ENCODE measurements at places on chromosomes 12 and 14.

GRCh38 chr12:92593734-92594402 lies 108.9 kb upstream of the PLEKHG7 start:
- no peak for DNase-seq

DNA sequence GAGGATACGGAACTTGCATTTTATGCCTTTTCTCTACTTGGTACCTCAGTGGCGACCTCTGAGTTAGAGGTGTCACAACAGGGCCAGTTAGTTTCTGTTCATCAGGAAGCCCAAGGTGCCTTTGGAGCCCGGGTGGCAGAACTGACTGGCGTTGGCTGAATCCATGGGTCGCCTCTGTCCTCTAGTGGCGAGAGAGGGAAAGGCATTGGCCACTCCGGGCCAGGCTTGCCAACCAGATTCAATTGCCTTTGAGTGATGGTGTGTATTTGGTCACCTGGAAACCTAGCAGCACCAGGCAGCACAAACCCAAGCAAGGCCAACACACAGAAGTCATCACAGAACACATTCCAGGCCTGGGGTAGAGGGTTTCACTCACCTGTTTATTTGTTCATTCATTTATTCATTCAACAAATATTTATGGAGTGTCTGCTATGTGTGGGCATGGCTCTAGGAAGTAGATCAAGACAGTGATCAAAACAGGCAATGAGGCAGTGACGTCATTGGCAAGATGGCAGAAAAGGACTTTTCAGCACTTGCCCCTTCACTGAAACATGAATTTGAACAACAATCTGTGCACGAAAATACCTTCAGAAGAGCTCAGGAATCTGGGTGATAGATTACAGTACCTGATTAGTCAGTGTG lies 40.5 kb upstream of the KCNA5 start:
- DNase-seq: peak; percentile 58

- DNase-seq: no peak
Observed at GRCh38 chr12:56286044-56286830, 13.9 kb downstream of the CS start.

- no peak for DNase-seq
Observed at GRCh38 chr12:126602612-126603011, 1537.4 kb downstream of the AACS start.

GRCh38 chr14:24074625-24075484 lies 3.5 kb downstream of the CPNE6 start:
- DNase-seq: no peak

GRCh38 chr12:52203079-52203921 lies 11.5 kb upstream of the KRT80 start:
- no peak for DNase-seq

- no peak for DNase-seq
Observed at GRCh38 chr12:254039-254438, 8.6 kb downstream of the SLC6A13 start.

DNA sequence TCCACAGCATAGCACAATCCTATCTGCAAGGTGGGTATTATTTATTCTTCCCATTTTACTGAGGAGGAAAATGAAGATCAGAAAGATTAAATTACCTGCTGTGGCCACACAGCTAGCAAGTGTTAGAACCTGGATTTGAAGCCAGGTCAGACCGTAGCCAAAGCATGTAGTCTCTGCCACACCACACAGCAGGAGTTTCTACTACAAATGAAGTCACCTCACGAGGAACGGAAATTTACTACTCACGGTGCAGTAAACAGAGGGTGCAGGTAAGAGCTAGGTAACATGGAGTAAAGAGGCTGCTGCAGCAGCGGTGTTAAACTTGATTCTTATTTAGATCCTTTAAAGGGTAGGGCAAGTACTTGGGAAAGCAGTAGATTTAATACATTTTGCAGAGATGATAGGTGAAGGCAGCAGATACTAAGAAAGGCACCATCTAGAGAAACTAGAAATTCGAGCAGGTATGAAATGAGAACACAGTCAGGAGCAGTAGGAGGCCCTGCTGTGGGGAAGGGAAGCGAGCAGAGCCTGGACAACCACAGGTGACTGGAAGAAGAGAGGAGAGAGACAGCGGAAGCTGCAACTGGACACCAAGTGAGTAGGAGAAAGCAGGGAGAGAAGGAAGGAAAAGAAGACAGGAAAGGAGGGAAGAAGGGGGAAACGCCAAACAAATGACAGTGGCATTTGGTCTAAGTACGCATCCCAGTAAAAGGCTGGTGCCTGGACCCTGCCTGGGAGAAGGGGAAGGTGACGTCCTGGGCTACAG lies 21.5 kb downstream of the SPTB start:
- DNase-seq: no peak

- peak; percentile 98 for DNase-seq
Observed at GRCh38 chr12:75390899-75391538, at the start of gene GLIPR1L2. GLIPR1L2 (plus strand) TSS chr12:75391089; CDS start chr12:75391117, 28 bp downstream.

- DNase-seq: no peak
Observed at GRCh38 chr12:82698708-82699564, 12.2 kb downstream of the TMTC2 start.

- no peak for DNase-seq
Observed at GRCh38 chr14:99175331-99176155, 96.5 kb downstream of the BCL11B start.

DNA sequence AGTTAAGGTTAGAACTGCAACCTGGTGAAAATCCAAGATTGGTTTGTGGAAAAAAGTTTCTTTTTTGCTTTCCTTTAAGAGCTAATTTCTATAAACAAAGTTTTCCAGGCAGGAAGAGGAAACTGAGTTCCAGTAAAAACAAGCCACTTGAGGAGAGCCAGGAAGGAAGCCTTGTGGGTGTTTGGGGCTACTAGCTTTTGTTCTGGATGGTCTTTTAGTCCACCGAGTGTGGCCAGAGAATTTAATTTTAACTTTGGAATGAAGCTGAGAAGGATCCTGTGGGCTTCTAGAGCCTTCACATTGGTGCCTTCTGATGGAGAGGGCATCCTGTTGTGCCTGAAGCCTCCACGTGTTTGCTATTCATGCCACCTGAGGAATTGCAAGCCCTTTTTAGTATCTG lies 327.9 kb downstream of the C12orf75 start:
- DNase-seq: no peak

DNA sequence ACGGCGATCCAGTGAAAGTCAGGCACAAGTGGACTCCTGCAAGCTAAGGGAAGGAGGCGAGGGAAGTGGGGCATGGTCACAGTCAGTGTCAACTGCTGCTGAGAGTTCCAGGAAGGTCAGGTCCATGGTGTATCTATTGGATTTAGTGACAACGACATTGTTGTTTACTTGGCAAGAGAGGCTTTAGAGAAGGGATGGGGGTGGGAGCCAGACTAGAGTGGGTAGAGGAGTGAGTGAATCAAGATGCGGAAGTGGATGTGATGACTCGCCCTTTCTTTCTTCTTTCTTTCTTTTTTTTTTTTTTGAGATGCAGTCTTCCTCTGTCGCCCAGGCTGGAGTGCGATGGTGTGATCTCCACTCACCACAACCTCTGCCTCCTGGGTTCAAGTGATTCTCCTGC lies 12.5 kb downstream of the P2RX7 start:
- DNase-seq: no peak

GRCh38 chr14:95085321-95085720 lies 72.0 kb downstream of the DICER1 start:
- DNase-seq: no peak

- no peak for DNase-seq
Observed at GRCh38 chr12:69474456-69474855, 4.3 kb downstream of the FRS2 start.

DNA sequence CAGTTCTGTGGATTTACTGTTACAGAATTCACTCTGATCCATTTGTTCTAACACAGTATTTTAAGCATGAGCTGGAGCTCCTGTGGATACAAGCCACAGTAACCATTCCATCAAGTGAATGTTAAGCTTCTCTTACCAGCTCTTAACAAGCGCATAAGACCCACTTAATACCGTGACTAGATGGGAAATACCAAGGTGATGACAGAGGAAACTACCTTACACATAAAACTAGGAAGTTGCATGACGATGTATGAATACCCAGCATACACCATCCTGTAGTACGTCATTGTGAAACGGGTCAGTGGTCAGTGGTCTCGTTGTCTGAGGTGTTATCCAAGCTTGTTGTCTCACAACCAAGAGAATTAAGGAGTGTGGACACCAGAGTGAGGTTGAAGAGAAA lies 2.0 kb upstream of the GALC start:
- DNase-seq: no peak

- no peak for DNase-seq
Observed at GRCh38 chr12:30934811-30935210, 8.3 kb downstream of the TSPAN11 start.

- no peak for DNase-seq
Observed at GRCh38 chr12:24023081-24023480, 73.6 kb upstream of the SOX5 start.

DNA sequence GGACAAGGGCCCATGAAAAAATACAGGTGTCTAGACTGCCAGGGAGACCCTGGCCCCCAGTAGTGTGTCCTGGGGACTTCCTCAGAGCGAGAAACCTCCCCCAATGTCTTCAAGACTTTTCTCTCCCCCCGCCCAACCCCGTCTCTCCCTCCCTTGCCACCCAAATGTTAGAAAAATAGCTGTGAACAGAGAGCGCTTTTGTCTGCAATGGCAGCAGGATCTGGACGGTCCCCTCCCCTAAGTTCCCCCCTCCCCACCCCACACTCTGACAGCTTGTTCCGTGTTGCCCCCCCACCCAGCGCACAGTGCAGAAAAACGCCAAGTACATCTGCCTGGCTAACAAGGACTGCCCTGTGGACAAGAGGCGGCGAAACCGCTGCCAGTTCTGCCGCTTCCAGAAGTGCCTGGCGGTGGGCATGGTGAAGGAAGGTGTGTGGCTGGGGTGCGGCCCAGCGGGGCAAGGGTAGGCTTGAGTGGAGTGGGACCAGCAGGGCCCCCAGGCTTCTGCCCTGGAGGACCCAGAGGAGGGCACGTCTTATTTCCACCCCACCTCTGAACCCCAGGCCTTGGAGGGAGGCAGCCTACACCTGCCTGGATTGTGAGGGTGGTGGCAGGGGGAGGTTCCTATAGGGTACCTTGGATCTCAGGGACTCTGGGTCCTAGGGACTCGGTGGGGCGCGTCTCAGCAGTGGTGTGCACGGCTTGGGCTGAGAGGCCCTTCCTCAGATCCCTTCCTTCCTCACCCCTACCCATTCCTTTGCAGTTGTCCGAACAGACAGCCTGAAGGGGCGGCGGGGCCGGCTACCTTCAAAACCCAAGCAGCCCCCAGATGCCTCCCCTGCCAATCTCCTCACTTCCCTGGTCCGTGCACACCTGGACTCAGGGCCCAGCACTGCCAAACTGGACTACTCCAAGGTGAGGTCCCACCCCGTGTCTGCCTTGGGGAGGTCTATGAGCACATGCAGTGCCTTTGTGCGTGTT lies 4.8 kb downstream of the NR4A1 start:
- peak; percentile 45 for DNase-seq

DNA sequence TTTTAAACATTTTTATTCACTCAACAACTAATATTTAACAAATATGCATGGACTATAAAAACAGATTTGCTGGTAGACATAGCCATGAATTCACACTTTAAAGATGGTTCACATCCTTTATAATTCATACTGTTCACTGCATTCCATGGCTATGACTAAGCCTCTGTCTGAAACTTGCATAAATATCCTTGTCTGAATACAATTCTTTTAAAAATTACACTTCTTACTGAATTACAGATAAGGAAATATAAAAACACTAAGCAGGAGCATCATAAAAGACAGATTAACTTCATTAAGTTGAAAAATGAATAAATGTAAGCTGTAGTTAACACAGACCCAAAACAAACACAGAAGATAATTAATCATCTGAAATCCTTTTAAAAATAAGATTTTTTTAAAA lies 53.8 kb downstream of the GXYLT1 start:
- no peak for DNase-seq

GRCh38 chr12:48810903-48811431 lies 7.3 kb upstream of the CACNB3 start:
- DNase-seq: no peak

DNA sequence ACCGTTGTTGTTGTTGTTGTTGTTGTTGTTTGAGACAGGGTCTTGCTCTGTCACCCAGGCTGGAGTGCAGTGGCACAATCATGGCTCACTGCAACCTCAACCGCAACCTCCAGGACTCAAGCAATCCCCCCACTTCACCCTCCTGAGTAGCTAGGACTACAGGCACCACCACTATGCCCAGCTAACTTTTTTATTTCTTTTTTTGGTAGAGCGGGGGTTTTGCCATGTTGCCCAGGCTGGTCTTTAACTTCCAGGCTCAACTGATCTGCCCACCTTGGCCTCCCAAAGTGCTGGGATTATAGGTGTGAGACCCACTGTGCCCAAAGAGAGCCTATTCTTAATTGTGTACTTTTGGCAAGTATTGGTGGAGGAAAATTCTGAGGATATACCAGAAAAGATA lies 25.7 kb downstream of the MOK start:
- DNase-seq: no peak

- no peak for DNase-seq
Observed at GRCh38 chr12:121273364-121273896, 23.1 kb downstream of the CAMKK2 start.

GRCh38 chr14:105061428-105062047 lies 3.7 kb downstream of the GPR132 start:
- DNase-seq: no peak

DNA sequence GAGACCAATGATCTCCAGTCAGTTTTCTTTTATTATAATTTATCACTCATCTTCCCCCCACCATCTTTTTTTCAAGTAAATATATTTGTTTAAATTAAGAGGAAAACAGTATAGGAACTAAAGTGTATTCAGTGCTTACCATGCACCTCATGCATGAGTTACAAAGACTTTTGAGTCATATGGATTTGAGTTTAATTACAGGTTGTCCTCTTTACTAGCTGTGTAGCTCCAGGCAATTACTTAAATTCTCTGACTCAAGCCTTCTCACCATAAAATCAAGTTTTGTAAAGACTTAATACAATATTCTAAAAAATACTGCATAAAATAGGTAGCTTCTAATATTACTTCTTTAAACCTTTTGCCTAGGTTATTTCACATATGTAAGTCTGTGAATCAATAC lies 251.3 kb downstream of the SLC16A7 start:
- DNase-seq: no peak

Data from anterior cingulate cortex (tissue), 58 donors.